Stimulated activated CD8-positive, alpha-beta memory T cell treated with anti-CD3 and anti-CD28 coated beads, Interleukin-4, amount 100 ng/mL, for 4 hours (primary cell): ENCODE measurements at places on chromosomes 4 and X.

DNA sequence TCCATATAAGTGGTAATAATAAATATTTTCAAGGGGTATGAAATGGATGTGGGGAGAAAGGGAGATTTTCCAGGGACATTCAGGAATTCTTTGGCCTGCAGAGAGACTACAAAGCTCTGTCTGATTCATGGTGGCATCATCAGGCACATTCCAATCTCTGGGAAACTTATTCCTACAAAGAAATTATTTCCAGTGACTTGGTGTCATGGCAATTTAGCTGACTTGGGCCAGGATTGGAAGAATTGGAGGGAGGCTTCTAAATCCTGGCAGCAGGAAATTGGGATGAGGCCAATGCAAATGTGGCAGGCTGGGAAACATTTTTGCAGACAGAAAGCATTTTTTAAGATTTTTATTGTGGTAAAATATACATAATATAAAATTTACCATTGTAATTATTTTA, 204.6 kb downstream of the RTL9 start:
- no peak for DNase-seq

GRCh38 chrX:96432647-96433046, 252.0 kb upstream of the DIAPH2 start:
- DNase-seq: no peak

DNA sequence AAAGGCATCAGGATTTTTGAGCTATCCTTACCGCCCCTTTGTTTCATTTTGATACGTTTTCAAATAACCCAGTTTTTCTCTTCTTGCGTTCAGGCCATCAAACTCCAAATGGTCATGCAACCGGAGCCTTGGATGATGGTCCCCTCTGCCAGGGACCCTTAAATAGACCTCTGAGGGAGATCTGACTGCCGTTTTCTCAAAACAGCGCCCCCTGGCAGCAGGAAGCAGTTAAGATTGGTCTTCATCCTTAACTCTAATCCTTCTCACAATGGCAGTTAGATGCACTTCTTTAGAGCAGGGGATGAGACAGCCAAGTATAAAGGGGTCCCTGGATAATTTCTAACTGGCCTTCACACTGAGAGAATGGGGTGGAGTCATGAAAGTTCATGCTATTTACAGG, 525.0 kb upstream of the SPANXN1 start:
- no peak for DNase-seq

DNA sequence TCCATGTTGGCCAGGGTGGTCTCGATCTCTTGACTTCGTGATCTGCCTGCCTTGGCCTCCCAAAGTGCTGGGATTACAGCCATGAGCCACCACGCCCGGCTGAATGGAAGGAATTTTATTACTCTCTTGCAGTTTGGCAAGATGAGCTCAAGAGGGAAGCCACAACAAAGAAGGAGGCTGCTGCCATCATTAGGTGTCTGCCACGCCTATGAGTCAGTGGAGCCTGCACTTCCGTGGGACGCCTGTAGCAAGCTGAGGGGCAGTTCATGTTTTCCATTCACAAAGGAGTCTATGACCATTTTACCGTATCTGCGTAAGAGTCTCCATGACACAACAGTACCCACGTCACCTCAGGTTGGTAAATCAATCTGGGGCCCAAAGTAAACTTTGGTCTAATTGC, 51.2 kb upstream of the CHRNA9 start:
- DNase-seq: peak; percentile 69

DNA sequence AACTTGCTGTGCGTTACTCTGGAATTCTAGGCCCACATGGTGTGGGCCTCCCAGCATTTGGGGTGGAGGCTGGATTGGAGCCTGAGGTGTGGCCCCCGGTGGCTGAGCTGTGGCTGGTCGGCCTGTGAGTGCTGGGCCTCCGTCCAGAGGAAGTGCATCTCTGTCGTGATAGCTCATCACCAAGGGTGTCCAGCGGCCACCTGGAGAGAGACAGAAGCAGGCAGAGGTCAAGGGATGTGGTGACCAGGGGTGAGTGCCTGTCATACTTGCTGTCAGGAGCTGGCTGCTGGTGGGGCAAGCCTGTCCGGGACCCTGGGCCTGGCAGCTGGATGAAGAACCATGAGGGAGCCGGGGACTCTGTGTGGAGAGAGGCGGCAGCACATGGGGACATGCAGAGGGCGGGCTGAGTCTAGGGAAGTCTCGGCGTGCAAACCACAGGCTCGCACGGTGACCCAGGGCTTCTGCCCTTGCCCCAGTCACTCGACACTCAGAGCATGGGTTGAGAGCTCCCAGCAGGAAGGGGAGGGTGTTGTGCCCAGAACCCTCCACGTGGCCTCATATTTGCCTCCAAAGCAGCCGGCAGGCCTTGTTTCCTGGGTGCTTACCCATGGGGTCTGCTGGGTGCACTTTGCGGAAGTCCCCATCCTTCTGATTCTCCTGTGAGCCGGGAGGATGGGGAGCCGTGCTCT, 6.2 kb downstream of the SORCS2 start:
- no peak for DNase-seq

- DNase-seq: no peak
Observed at GRCh38 chrX:119760026-119760877, 1.9 kb downstream of the SOWAHD start.

DNA sequence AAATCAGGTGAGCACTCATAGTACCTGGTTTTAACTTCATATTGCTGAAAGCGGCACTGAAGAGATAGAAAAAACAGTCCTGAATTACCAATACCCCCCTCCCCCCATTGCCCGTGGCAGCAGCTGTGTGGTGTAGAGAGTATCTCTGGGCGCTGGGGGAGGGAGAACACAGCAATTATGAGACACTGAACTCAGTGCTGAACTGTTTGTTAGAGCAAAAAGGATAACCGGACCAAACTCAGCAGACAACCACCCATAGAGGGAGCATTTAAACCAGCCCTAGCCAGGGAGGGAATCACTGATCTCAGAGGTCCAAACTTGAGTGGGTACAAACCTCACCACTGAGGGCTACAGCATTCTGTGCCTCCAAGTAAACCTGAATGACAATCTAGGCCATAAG, 457.4 kb upstream of the TEX13C start:
- no peak for DNase-seq

GRCh38 chrX:111837197-111837596, 38.8 kb upstream of the TRPC5OS start:
- no peak for DNase-seq

DNA sequence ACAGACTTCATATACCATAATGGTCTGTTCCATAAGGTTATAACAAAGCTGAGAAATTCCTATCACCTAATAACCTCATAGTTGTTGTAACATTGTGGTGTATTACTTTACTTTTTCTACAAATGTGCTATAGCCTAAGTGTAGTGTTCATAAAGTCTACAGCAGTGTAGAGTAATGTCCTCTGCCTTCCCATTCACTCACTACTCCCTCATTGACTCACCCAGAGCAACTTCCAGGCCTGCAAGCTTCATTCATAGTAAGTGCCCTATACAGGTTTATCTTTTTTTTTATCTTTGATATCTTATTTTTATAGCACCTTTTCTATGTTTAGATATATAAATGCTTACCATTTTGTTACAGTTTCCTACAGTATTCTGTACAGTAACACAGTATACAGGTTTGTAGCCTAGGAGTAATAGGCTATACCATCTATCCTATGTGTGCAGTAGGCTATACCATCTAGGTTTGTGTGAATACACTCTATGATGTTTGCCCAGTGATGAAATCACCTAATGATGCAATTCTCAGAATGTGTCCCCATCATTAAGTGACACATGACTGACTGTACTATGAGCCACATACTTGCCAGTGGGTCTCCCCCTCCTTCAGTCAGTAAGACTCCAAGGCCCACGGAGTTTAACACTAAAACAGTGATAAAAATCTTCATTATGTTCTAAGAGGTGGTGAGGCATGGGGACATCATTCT, 299.9 kb downstream of the UNC5C start:
- DNase-seq: no peak

DNA sequence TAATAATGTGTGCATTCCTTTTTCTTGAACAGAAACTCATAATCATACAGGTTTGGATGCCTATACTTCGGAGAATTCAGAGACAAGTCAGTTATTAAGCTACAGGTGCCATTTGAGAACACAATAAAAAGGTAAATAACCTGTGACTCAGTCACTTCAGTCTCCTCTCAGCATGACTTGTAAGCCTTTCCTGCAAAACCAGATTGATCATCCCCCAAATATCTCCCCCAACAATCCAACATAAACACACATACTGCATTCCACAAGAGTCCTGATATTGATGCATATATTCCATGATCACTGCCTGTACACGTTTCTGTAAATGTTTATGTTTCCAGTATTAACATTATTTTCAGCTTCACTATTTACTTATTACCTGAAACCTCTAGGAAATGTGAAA, 110.8 kb downstream of the PWWP3B start:
- DNase-seq: no peak

DNA sequence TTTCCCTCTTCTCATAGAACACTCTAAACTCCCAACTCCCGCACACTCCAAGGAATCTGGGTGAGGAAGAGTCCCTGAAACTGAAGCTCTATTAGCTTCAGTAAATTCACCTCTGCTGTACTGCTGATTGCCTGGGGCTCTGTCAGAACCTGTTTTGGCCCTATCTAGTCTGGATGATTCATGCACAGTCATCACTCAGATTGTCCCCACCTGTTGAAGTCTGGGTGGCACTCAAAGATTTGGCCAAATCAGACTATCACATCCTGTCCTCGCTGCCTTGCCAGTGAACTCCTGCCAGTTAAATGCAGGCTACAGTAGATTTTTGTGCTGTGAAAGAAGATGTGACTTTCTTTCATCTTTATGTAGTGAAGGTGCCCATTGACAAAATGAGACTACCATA, 63.5 kb upstream of the EMCN start:
- DNase-seq: no peak

- no peak for DNase-seq
Observed at GRCh38 chr4:114558446-114559020, 40.1 kb upstream of the UGT8 start.

- no peak for DNase-seq
Observed at GRCh38 chrX:99588936-99589335, 821.1 kb downstream of the PCDH19 start.

DNA sequence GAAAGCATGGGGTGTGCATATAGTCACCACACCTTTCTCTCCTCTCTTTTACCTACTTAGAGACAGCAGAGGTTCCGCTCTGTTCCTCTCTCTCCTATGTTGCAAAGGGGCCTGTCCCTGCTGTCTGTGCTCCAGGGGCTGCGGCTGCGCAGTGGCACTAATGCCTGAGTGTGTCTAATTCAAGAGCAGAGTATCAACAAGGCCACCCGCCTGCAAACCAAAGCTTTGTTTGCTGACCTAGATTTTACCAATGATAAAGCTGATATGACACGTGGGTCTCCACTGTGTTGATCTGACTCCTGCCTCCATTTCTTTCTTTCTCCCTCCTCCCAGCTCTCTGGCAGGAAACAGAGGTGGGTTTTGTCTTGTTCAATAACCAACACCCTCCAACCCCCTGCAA, 74.9 kb downstream of the NSG1 start:
- peak; percentile 1 for DNase-seq

DNA sequence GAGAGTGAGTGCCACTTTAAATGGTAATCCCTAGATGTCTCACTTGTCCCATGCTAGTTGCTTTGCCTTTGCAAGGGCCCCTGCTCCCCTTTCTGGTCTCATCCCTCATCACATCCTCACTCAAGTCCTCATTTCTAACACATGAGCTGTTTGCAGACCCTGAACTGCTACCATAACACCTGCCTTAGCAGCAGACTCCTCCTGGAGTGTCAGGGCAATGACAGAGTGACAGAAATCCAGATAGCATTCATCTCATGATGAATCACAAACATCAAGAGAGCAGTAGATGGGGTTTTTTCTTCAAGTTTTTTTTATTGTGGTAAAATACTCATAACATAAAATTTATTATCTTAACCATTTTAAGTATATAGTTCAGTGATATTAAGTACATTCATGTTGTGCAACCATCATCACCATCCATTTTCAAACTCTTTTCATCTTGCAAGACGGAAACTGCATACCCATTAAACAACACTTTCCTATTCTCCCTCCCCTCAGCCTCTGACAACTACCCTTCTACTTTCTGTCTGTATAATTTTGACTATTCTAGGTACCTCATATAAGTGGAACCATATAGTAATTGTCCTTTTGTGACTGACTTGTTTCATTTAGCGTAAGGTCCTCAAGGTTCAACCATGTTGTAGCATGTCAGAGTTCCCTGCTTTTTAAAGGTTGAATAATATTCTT, 133.2 kb upstream of the RPS6KA3 start:
- DNase-seq: no peak

GRCh38 chr4:122917731-122918130, 4.7 kb downstream of the NUDT6 start:
- DNase-seq: no peak
